ENCODE measurements at places on chromosomes 2 and 18.

DNA sequence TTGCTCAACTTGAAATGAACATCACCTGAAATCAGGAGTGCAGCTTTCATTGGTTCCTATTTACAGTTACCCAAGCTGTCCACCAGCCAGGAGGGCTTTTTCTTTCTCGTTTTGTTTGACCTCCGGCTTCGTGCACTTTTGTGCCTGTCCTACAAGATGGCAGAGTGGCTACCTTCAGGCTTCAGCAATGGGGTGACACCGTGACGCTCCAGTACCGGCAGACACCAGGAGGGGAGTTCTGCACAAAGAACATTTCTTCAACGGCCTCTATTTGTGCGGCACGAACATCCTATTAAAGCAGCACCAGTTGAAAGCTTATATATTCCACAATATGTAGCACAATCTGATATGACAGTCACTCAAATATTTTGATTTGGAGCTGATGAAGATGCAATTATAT lies 18.3 kb downstream of the RNASEH1 start:
- no peak for DNase-seq

DNA sequence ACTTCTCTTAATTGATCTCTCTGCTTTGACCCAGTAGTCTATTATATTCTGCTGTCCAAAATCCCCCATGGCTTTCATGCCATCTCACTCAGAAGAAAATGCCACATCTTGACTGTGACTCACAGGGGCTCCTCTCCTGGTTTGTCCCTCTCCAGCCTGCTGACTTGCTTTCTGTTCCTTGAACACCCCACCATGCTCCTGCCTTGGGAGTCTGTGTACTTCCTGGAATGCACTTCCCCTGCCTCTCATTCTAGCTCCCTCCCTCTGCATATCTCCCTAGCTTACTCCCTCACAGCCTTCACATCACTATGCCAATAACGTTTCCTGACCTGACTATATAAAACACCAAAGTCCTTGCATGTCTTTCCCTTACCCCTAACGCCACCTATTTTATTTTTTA lies 167.2 kb downstream of the TRIB2 start:
- no peak for DNase-seq

DNA sequence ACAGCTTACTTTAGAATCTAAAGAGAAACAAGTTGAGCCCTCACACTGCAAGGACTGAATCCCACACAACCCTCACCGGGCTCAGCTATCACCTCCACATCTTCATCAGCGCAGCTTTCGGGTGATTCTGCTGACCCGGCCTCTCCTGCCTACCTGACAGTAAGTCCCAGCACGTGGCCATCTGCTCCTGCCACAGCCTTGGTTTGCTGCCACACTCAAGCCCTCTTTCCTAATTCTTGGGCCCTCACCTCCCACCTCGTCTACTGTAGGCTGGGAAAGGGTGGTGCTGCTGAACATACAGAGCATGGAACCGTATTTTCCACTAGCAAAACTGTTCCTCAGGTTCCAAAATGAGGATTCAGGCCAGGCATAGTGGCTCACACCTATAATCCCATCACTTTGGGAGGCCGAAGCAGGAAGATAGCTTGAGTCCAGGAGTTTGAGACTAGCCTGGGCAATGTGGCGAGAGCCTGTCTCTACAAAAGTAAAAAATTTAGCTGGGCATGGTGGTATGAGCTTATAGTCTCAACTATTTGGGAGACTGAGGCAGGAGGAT lies 55.3 kb upstream of the HAAO start:
- no peak for DNase-seq

DNA sequence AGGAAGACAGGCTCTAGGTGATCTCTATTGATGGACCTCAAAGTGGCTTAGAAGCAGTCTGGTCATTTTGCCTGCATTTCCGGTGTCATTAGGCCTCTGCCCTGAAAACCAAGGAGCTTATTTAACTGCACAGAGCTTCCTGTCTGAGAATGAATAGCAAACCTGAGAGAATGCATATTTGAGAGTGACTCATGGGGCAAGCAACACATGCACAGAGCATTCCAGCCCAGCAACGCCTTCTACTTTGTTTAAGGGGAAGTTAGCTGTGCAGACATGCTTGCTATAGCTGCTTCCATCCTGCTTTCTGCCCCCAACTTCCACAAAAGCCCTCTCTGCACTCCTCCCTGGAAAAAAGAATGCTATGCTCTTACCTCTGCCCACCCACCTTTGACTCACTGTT lies 232.8 kb downstream of the GRB14 start:
- DNase-seq = no peak

DNA sequence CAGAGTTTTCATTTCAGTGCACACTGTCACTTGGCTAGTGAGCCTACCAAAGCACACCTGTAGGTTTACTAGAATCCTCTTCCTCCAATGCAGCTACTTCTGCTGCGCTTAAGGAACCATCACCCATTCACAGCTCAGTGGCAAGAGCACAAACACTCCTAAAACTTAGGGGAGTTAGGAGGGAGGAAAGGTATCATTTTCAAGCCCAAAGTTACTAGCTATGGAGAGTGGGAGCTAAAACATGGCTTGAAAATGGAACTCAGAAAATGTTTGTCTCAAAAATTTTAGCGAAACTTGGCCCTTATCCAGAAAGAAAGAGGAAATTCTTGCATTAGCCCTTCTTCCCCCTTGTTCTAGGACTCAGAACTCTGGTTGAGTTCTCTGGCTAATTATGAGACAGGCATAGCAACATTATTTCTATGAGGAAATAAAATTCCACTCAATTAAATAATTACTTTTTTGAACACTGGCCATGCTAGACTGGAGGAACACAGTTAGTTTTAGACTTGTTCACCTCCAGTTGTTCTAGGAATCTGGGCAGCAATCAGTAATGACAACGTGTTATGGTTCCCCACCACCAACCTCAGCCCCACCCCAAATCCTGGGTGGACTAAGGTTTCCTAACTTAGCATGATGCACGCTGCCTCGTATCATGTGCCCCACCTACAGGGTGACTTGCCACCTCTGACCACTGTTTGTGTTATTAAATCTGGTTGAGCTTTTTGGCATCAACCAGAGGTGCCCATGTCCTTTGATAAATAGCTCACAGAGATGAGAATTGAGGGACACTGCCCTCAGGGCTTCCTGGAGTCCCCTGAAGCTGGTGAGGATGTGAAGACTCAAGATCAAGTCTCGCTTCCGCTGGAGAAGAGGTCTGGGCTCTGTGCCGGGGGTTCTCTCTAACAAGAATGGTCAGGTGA lies 32.8 kb downstream of the LPIN2 start:
- peak; percentile 48 for DNase-seq

- DNase-seq = no peak
These were observed 91.5 kb upstream of the PARD3B start for GRCh38 chr2:204453730-204454167.

- DNase-seq = peak; percentile 64
These were observed 28.9 kb upstream of the CNOT11 start for GRCh38 chr2:101223814-101224231.

DNA sequence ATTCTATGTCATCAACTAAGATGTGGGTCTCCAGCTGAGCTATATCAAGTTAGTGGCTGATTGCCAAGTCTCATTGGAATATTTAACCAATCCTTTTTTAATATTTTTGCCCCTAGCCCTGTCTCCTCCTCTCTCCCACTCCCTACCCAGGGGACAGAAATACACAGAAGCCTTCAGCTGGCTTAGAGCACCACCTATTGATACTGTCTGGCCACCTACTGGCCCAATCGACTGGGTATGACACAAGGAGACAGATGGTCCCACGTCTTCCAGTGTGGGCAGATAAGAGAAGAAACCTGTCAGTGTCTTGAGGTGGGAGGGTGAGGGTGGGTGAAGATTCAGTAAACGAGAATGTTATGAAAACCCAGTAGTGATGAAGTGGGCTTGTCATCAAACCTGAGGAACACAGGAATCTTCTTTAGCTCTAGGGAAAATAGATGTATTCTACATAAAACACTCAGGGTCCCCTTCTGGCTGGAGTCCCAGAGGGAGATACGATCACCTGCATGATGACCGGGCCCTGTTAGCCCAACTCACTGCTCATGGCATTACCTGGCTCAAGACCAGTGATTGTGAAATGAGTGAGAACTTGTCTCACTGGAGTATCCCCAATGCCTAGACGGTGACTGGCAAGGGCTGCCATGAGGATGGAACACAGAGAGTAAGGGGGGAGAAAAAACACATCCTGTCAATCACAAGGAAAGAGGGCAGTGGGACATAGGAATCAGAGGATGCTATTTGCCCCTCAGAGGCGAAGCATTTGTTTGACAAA lies 26.7 kb downstream of the POLR1A start:
- peak; percentile 53 for DNase-seq

- DNase-seq = no peak
These were observed 39.4 kb downstream of the EFR3B start for GRCh38 chr2:25081237-25081790.

DNA sequence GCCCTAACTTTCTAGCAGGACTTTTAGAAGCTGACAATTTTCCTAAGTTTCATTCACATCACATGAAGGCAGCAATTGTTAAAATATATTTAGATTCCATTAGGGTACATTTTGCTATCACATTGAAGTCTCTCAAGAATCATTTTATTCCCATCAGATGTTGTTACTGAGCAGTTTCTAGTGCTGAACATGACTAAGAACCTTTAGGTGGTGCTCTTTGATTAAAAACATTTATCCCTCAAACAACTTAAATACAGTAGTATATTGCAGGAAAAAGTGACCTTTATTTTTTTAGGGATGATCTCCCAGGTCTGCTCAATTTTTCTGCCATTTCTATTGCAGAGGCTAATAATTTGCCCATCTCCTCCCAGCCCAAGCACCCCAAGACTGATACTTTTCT lies 22.9 kb upstream of the NARS1 start:
- no peak for DNase-seq

- no peak for DNase-seq
These were observed 43.1 kb downstream of the KYNU start for GRCh38 chr2:142920571-142920970.
